Immature natural killer cell (primary cell): ENCODE measurements at places on chromosomes 11 and 22. TPM values are rescaled to one million over a fixed set of nuclear protein-coding genes. Genes with fewer than 3 reads are reported as not detected.

GRCh38 chr11:88292171-88292843 is 45.2 kb downstream of the CTSC start:
- H3K36me3 ChIP-seq = peaks cover 27% of the 10 kb centered on the region
- H3K4me1 ChIP-seq = peaks cover 19% of the 10 kb centered on the region
- H3K27ac ChIP-seq = peak overlapping the region; percentile 42
- DNase-seq = no peak
- H3K4me3 ChIP-seq = no peak overlapping the region
- no peaks in the 10 kb centered on the region for H3K27me3 ChIP-seq

The NUP98 gene
- polyA plus RNA-seq = 16.2 TPM

The PHRF1 gene
- 4.0 TPM for polyA plus RNA-seq

The GTSE1 gene
- polyA plus RNA-seq = 0.71 TPM

- no peak overlapping the region for H3K4me3 ChIP-seq
- H3K27me3 ChIP-seq = peaks cover 2% of the 10 kb centered on the region
- H3K4me1 ChIP-seq = no peaks in the 10 kb centered on the region
- H3K36me3 ChIP-seq = no peaks in the 10 kb centered on the region
These were observed 58.7 kb upstream of the PRODH start for GRCh38 chr22:18994701-18995326.

The DAGLA gene
- not detected for polyA plus RNA-seq

The KRTAP5-7 gene
- not detected for polyA plus RNA-seq

The ART1 gene
- not detected for polyA plus RNA-seq

DNA sequence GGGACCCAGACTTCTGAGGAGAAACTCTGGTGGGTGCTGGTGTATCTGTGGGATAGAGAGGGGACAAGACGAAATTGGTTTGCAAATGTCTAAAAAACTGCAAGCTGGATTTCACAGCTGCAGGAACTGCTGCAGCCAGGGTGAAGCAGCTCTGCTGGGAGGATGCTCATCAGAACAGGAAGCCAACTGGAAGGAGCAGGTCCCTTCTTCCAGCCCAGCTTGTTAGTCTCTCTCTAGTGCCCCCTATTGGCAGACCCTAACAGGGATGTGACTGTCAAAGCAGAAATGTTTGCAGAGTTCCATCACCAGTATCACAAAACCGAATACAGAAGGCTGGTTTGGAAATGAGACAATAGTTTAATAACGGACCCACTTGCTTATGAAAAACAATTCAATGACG is 74.8 kb upstream of the SLC22A12 start:
- no peaks in the 10 kb centered on the region for H3K27me3 ChIP-seq
- no peak overlapping the region for H3K27ac ChIP-seq
- H3K4me1 ChIP-seq = peaks cover 3% of the 10 kb centered on the region
- no peak overlapping the region for H3K4me3 ChIP-seq
- H3K36me3 ChIP-seq = no peaks in the 10 kb centered on the region

GRCh38 chr11:68934321-68934645 is 30.6 kb downstream of the IGHMBP2 start:
- no peak for DNase-seq
- no peaks in the 10 kb centered on the region for H3K27me3 ChIP-seq
- H3K4me3 ChIP-seq = no peak overlapping the region

DNA sequence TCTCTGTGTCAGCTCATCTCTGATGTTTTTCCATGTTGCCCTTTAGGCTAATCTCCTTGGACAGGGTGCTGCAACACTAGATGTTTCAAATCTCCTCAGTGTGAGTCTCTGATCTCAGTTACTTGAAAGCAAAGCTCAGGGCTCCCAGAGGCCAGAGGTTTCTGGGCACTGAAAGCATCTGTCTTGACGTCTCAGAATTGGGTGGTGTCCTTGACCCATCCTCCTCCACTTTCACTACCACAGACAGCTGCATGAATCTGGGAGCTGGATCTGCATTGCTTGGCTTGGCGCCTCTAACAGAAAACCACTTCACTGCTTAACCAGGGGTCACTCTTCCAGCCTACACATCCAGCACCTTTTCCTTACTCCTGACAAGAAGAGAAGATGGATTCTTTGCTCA is 399.4 kb downstream of the NXPE2 start:
- DNase-seq = no peak
- peaks cover 2% of the 10 kb centered on the region for H3K27me3 ChIP-seq
- no peak overlapping the region for H3K4me3 ChIP-seq
- H3K4me1 ChIP-seq = no peaks in the 10 kb centered on the region
- no peak overlapping the region for H3K27ac ChIP-seq
- H3K36me3 ChIP-seq = no peaks in the 10 kb centered on the region

DNA sequence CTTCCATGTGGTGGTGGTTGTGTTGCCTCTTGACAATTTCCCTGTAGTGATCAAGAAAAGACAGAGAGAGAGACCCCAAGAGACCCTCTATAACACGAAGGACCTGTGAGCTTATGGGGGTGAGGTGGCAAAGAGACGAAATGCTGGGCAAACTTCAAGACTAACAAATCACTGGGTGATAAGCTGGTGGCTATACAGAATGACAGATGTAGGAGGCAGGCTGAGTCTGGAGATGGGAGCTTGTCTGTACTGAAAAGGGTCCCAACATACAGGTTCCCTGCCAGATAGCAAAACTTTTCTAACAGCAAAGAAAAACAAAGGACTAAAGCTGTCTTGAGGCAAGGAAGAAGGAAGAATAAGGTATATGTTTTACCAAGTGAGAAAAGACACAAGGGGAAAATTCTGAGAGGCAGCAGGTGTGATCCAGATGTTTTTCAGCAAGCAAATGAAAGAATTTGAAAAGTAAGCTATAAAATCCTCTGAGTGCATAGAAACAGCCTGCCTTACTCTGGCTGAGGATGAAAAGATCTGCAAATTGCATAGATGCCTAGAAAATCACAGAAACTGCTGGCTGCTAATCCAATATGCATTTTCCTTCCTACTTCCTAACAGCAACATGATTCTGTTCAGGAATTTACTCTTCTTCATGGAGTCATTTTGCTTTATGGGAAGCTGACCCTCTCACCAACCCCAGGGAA is 21.9 kb upstream of the LYVE1 start:
- H3K4me3 ChIP-seq = no peak overlapping the region
- H3K36me3 ChIP-seq = no peaks in the 10 kb centered on the region
- DNase-seq = no peak
- peaks cover 2% of the 10 kb centered on the region for H3K4me1 ChIP-seq
- H3K27ac ChIP-seq = no peak overlapping the region

The OR2AT4 gene
- not detected for polyA plus RNA-seq

The SCN3B gene
- not detected for polyA plus RNA-seq

- H3K27me3 ChIP-seq = peaks cover 5% of the 10 kb centered on the region
- DNase-seq = no peak
- H3K27ac ChIP-seq = peak overlapping the region; percentile 84
- peak overlapping the region; percentile 99 for H3K4me3 ChIP-seq
These were observed 471 bp upstream of the AHNAK start for GRCh38 chr11:62546929-62547625.

- H3K27me3 ChIP-seq = peaks cover 9% of the 10 kb centered on the region
- no peaks in the 10 kb centered on the region for H3K36me3 ChIP-seq
- no peak overlapping the region for H3K4me3 ChIP-seq
- no peak for DNase-seq
These were observed 26.9 kb upstream of the SCUBE1 start for GRCh38 chr22:43370036-43370435.

The F2 gene
- polyA plus RNA-seq = not detected

DNA sequence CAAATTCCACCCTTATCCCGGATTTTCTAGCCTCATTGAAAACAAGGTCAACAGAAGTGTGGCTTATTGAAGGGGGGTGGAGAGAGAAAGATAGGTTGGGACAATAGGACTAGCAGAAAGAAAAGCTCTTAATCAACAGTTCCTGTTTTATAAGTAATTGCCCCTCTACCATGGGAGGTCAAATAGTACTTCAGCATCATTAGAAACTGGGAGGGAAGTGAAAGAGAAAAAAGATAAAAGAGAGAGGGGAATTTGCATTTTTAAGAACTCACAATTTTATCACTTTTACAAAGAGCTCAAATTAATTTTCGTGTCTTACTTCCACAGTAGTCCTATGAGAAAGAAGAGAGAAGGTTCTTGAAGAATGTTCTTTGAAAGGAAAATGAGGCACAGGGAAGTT is 89.2 kb downstream of the AMOTL1 start:
- H3K27ac ChIP-seq = no peak overlapping the region
- peaks cover 1% of the 10 kb centered on the region for H3K27me3 ChIP-seq
- no peak overlapping the region for H3K4me3 ChIP-seq
- H3K36me3 ChIP-seq = peaks cover 46% of the 10 kb centered on the region
- no peaks in the 10 kb centered on the region for H3K4me1 ChIP-seq
- no peak for DNase-seq

The NLRP14 gene
- polyA plus RNA-seq = not detected

GRCh38 chr11:17651681-17652080 is 67.7 kb upstream of the MYOD1 start:
- H3K4me1 ChIP-seq = no peaks in the 10 kb centered on the region
- no peak for DNase-seq
- peaks cover 7% of the 10 kb centered on the region for H3K27me3 ChIP-seq
- no peak overlapping the region for H3K27ac ChIP-seq
- no peak overlapping the region for H3K4me3 ChIP-seq

GRCh38 chr11:76284161-76284560 is 77.9 kb upstream of the WNT11 start:
- no peak for DNase-seq
- no peaks in the 10 kb centered on the region for H3K36me3 ChIP-seq

GRCh38 chr11:94423507-94423906 is 22.3 kb upstream of the GPR83 start:
- DNase-seq = no peak
- no peak overlapping the region for H3K27ac ChIP-seq
- peaks cover 36% of the 10 kb centered on the region for H3K36me3 ChIP-seq

- H3K27ac ChIP-seq = no peak overlapping the region
- no peaks in the 10 kb centered on the region for H3K27me3 ChIP-seq
- no peak for DNase-seq
These were observed 36.0 kb downstream of the BUD13 start for GRCh38 chr11:116736763-116737162.

The GPHA2 gene
- not detected for polyA plus RNA-seq

- DNase-seq = no peak
- H3K36me3 ChIP-seq = no peaks in the 10 kb centered on the region
- peaks cover 15% of the 10 kb centered on the region for H3K27me3 ChIP-seq
- H3K4me1 ChIP-seq = no peaks in the 10 kb centered on the region
- no peak overlapping the region for H3K4me3 ChIP-seq
These were observed 106.2 kb downstream of the LRRC32 start for GRCh38 chr11:76564364-76564763.

The ACTN3 gene
- not detected for polyA plus RNA-seq
